ENCODE measurements at places on chromosomes 4 and X.

DNA sequence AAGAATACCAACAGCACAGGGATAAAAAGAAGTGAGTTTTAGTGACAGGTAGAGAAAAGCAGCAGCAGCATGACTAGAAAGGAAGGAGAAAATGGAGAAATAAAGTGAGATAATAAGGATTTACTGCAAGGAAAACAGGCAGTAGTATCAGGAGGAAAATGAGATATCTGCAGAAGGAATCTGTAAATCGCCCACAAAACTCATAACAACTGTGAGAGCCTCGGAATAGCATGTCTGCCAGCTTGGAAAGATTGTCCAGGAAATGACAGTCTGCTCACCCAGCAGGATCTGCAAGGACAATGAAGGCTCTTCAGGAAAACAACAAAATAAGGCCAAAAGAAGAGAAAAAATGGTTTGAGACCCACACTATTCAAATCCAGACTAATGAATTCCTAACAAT is 47.4 kb downstream of the CXXC4 start:
- DNase-seq: no peak

DNA sequence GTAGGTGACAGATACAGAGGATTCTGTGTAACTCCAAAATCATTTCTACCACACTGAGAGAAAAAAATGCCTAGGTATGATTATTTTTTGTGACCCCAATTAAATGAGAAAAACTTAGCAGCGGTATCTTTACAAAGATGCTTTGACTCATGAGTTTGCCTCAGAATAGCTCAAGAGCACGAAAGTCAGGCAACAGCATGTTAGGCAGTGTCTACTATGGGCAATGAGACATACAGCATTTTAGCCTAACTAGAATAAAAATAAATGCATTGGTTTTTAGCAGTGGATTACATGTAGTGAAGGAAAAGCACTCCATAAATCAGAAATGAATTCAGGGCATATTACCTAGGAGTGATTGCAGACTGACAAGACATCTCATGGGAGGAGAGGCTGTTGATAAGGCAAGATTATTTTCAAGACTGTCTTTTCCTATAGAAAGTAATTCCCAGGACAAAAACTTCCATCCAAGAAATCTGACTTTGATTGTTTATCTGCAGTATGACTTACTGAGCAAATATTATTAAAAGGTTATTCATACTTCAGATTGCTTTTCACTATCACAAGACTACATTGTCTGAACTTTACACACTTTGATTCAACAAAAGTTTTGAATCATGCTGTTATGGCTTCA is 3.6 kb downstream of the ANXA10 start:
- DNase-seq: no peak

GRCh38 chr4:107131295-107131694 is 95.2 kb upstream of the DKK2 start:
- no peak for DNase-seq

GRCh38 chr4:25889589-25890503 is 24.2 kb upstream of the SMIM20 start:
- no peak for DNase-seq

DNA sequence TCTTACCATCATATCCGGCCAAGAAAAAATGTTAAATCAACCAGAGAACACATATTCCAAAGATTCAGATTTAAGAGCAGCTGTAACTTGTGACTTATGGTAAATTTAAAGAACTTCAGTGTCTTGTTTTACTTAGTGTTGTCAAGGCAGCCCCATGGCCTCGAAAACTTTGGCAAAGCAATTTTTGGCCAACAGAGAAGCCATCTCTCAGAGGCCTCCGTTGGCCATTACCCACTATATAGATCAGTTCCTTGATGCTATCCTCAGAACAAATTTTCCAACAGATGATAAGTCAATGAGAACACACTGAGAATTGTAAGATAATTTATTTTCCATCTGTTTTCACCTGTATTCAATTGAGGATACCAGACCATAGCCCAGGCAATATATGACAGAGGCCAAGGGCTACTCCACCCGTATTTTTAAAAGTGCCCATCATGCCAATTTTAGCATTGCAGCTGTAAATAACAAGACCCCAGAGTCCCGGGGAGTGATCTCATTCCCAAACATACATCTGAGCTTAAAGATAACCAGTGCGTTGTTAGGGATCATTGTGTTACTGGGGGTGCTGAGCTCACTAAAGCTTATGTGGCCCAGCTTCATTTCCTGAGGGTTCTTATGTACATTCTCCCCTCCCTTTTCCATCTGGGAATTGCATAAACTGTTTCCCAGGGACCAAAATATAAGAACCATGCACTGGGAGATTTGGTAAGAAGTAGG is 50.0 kb upstream of the PDHA1 start:
- no peak for DNase-seq

All from effector memory CD8-positive, alpha-beta T cell (primary cell).